ENCODE measurements at places on chromosomes 11 and 22.

DNA sequence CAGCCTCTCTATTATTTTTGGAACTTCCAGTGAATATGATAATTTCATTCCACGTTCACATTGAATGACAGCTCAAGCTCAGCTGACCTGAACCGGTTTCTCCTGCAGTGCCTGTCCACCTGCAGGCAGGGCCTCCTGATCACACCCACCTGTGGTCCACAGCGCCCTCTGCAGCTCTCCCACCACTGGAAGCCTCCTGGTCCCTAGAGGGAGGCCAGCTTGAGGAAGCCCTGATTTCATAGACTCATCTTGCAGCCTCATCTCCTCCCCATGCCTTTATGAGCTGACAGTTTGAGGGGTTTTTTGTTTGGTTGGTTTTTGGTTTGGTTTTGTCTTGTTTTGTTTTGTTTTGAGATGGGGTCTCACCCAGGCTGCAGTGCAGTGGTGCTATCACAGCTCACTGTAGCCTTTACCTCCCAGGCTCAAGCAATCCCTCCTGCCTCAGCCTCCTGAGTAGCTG lies 29.9 kb upstream of the MALAT1 start:
- DNase-seq = peak; percentile 96

DNA sequence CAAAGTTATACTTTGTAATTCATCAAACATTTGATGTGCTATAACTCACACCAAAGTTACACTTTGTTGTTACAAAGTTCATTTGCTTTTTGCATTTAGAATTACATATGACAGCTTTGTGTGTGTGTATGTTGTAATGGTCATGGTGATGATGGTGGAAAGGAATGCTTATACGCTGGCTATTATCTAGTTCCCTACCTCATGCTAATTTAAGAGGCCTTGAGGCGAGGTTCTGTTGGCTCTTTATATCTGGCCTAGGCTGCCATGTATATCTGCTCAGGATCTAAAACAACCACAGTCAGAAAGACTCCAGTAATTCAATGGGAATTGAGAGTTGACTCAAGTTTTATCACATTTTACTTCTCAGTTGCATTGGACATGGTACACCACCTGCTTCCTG lies 123.4 kb downstream of the SLC17A6 start:
- DNase-seq = no peak

DNA sequence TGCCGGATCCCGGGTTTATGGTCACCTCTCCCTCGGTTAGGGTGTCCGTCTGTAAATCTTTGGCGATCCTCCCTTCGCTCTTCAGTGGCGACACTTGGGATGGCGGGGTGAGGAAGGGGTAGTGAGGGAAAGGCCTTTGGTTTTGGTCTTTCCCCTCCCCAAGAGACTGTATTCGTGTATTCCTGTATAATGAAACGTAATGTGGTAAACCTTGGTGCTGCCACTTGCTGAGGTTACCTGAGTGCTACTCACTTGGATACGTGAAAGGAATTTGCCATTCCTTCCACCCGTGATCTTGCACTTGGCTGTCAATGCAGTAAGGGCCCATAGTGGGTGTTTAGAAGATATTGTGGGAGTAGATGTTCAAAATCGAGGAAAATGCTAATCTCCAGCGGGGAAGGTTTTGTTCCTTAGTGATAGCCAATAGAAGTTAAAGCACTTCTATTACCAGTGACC lies 578 bp upstream of the NUP160 start:
- DNase-seq = no peak

DNA sequence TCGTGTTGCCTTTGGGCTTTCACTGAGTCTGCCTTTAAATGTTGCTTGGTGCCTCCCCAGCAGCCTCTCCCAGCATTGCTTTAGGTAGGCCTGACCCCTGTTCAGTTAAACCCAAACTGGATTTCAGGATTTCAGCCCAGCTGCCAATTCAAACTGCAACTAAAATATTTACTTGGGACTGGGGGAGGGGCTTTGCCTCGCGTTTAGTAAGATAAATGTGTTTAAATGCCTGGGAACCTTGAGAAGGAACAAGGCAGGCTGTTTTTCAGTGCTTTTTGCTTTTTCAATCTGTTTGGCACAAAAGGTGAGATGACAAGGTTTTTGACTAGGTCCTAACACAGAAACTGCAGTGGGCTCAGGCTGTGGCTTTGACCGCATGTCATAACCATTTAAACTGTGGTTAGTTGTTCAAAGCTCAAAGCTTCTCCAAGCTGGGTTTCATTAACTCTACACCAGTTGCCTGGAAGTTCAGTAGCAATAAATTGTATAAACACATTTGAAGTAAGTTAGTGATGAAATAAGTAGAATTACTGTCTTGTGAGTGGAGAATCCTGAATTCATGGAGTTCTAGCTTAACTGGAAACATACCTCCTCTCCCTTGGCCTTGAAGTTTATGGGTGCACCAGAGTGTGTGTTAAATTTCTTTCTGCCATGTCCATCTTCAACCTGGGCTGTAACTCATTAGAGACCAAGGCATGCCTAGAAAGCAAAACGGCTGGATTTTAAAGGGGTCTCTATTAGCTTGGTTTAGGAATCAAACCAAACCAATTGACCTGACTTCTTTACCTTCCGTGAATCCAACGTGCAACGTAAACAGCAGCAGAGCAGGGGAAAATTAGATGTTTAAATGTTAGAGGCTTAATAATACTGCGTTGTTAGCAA lies 3.6 kb downstream of the PKNOX2 start:
- DNase-seq = no peak

- no peak for DNase-seq
Observed at GRCh38 chr11:7077101-7077500, 11.7 kb upstream of the RBMXL2 start.

- DNase-seq = peak; percentile 85
Observed at GRCh38 chr11:60485987-60486386, 6.6 kb upstream of the MS4A12 start.

- DNase-seq = peak; percentile 85
Observed at GRCh38 chr11:13169709-13170108, 107.9 kb upstream of the BMAL1 start.

- DNase-seq = no peak
Observed at GRCh38 chr11:113729456-113729855, 23.3 kb upstream of the TMPRSS5 start.

DNA sequence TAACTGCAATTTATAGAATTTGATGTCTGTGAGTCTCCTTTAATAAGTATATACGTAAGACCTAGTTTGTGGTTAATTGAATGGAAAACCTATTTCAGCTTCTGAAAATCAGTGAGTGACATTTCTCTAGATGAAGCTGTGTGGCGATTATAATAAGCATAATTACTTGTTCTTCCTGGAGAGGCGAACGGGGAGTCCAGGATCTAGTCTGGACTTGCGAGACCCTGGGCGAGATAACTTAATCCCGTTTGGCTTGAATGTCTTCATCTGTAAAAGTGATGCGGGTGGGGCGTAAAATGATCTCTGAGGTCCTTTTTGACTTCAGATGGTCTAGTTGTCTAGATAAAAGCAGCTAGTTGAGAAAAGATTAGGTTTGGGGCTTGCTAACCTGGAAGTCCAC lies 1.1 kb downstream of the PRRG4 start:
- DNase-seq = no peak

GRCh38 chr11:60265373-60266214 lies 14.9 kb upstream of the MS4A4A start:
- DNase-seq = peak; percentile 85

GRCh38 chr11:64207256-64208085 lies 950 bp downstream of the FERMT3 start:
- peak; percentile 22 for DNase-seq

- DNase-seq = no peak
Observed at GRCh38 chr11:57541169-57541568, 3.8 kb downstream of the SMTNL1 start.

DNA sequence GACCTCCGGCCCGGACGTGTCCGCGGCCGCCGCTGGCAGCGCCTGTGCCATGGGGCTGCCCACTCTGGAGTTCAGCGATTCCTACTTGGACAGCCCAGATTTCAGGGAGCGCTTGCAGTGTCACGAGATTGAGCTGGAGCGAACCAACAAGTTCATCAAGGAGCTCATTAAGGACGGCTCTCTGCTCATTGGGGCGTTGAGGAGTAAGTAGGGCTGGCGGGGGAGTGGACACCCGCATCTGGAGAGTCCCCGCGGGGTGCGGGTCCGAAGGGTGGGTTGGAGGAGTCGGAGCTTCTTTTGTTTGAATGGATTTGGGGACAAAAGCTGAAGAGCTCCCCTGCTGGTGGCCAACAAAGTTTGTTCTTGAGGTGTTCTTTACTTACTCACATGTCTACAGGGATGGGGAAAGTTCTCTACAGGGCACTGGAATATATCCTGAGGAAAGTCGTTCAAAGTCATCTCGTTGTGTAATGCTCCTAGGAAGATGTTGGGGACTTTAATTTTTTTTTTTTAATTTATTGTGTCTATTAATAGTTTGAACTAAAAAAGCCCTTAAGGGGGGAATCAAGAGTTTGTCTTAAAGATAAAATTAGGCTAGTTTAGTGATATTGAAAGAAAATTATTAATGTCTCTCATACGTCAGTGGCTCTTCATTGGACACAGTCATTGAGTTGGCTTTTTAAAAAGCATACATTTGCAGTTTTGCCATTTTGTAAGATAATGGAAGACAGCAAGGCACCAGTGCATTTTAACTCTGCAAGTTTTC lies 725 bp downstream of the ARHGAP42 start:
- peak; percentile 81 for DNase-seq

DNA sequence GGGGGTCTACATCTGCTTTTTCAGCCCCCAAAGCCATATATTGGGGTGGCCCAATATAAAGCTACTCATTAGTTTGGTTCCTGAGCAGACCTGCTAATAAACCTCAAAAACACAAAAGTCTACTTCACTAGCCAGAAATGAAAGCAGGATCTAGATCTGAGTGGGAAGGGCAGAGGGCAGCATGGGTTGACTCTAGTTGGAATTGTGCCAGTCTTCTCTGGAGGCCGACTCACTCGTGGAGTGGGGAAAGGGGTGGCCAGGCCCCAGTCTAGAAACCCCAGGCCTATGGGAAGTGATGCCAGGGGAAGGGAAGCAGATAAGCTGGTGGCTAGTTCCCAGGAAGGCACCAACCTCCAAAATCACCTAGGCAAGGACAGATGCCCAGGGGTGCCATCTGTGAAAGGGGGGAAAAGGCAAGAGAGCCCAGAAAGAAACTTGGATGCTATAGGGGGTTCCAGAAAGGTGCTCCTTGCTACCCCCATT lies 5.3 kb downstream of the PATZ1 start:
- DNase-seq = no peak

DNA sequence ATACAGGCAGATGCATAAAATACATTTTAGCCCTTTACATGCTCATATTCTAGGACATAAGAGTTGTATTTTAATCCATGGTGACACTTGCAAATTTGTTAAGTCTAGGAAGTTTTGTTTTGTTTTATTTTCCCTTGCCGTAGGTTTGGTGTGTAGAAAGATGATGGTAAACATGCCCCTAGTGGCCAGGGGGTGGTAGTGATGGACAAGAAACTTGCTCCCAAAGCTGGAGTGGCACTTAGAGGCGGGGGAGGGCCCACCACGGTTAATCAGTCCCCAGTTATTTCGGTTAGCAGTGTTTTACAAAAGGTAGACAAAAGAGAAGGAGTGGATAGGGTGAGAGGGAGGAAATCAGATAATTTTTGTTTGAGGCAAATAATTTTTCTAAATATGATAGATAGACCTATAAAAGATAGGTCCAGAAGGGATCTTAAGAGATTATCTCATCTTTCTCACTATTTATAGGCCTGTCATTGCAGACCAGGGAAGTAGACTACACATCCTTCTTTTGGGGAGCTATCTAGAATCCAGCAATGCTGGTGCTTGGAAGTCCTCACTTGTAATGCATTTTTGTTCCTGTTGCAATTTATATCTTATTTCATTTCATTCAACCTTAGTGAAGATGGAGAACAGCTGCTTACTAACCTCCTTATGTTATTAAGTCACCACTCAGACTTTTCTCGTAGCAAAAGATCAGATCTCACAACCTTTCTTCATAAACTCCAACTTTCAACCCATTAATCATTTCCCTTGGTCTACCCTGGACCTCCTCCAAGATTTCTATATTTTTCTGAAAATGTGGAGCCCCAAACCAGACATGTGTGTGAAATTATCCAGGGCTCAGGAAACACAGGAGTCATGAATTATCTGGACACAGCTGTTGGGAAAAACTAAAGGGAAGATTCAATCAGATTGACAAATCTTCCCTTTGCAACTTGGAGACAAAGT lies 5.9 kb upstream of the BDNF start:
- peak; percentile 43 for DNase-seq

GRCh38 chr11:17561111-17561415 lies 14.0 kb downstream of the OTOG start:
- no peak for DNase-seq

GRCh38 chr11:36702330-36703054 lies 104.5 kb upstream of the RAG2 start:
- DNase-seq = peak; percentile 69

DNA sequence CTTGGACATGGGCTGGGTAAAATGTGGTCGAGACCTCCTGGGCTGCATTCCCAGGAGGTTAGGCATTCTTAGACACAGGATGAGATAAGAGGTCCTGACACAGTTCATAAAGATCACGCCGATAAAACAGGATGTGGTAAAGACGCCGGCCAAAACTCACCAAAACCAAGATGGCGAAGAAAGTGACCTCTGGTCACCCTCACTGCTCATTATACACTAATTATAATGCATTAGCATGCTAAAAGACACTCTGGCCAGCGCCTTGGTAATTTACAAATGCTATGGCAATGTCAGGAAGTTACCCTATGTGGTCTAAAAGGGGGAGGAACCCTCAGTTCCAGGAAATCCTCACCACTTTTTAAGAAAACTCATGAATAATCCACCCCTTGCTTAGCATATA lies 983.3 kb downstream of the OPCML start:
- no peak for DNase-seq

GRCh38 chr11:61732705-61733104 lies 19.7 kb upstream of the MYRF start:
- peak; percentile 81 for DNase-seq

DNA sequence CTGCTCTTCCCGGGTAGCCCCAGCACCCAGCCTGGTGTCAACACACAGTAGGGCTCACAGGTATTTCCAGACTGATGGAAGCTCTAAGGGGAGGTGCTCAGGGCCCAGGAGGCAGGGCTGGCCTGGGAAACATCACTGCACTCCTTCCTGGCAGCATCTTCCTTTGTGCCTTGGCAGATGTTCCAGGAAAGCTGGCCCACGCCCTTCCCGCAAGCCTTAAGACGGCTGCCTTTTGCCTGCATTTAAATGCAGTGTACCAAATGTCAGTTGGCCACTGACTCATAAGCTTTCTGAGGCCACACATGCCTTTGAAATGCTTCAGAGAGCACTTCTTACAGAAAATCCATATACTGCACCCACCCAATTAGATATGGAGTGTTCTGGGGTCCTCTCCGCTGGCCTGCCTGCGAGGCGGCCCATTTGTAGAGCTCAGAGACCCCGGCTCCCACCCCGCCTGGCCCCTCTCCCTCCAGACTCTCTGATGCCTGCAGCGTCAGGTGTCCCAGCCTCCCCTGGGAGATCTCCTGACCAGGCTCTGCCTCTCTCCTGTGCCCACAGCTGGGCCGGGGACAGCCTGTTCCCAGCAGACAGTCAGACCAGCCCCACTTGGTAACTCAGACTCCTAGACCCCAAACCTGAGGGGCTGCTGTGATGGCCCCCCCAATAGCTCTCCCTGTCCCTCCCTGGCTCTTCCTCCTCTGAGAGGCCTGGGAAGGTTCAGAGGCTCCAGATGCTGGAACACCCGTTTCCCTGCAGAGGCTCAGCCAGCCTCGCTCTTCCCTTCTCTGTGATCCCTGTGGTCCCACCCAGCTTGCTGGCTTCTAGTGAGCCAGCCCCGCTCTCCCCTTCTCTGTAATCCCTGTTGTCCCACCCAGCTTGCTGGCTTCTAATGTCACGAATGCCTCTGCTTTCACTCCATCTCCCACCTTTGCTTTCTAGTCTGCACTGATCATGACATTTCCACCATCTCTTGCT lies 47.6 kb upstream of the THY1 start:
- DNase-seq = peak; percentile 93
